ENCODE measurements at places on chromosomes 11 and 22.

DNA sequence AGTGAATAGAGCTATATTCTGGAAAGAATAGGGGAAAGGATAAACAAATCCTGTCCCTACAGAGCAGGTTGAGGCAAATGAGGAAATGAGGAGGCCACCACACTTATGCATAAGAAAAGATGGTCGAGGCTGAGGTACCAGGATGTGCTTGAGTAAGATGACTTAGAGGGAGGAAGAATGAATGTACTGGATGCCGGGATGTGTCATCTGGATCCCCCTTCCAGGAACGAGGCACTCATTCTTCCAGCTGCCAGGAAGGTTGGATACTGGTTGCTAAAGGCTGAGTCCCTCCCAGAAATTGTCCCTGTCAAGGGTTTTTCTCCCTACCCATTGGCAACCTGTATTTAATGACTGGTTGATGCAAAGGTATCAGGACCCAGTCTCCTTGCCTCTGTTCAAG is 31.1 kb upstream of the SYT9 start:
- no peak for DNase-seq

GRCh38 chr11:91433284-91434010 is 791.2 kb upstream of the FAT3 start:
- no peak for DNase-seq

- DNase-seq: no peak
Observed at GRCh38 chr22:29311464-29312217, 3.9 kb downstream of the RASL10A start.

GRCh38 chr11:59560290-59560701 is 49.0 kb downstream of the OR4D9 start:
- peak; percentile 86 for DNase-seq

- no peak for DNase-seq
Observed at GRCh38 chr11:56852131-56852530, 103.6 kb upstream of the OR9G4 start.

DNA sequence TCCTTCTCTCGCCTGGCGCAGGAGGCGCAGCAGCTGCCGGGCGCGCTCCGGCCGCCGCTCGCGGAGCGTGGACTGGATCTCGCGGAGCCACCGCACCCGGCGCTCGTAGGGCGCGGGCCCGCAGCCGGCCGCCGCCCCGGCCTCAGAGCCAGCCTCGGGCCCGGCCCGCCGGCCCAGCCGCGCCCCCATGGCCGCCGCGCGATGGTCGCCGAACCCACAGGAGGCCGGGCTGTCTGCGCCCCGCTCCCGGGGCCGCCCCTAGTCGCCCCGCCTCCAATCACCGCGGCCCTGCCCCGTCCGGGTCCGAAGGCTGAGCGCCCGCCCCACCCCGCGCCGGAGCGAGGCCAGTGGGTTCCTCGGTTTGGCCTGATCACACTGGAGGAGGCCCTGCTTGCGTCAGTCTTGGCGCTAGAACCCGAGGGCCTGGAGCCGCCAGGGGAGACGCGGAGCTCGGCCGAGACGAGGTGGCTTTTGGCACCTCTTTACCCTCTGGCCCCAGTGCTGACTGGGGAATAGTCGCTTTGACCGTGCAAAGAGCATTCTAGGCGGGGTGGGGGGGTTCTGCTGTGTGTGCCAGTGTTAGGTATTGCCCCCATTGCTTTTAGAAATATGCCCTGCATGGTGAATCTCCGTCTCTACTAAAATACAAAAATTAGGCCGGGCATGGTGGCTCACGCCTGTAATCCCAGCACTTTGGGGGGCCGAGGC is at the start of gene LRRC75B:
LRRC75B (minus strand) TSS at position 223 of the 708 bp plus-strand sequence; CDS start at position 189, 34 bp downstream.
- peak; percentile 80 for DNase-seq

DNA sequence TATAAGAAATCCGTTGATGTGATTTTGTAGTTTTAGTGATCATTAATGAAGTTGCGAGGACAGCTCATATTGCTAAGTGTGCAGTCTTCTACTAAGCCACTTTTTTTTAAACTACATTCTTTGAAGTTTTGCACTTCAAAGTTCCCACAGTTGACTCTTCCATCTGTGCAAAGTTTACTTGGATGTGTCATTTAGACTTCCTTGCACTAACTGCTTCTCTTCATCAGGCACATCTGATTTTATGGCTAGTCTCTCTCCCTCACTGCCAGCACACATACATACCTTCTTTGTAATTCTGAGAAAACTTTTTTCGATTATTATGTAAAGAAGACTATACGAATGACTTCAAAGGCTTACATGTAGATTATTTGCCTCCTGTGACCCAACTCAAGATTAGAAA is 250.0 kb downstream of the DYNC2H1 start:
- DNase-seq: no peak

GRCh38 chr11:106770489-106771085 is 247.7 kb downstream of the GUCY1A2 start:
- no peak for DNase-seq

- no peak for DNase-seq
Observed at GRCh38 chr11:502288-503178, 4.5 kb downstream of the RNH1 start.
